Heart left ventricle (tissue), 16 donors: ENCODE measurements at places on chromosomes 3 and 15.

DNA sequence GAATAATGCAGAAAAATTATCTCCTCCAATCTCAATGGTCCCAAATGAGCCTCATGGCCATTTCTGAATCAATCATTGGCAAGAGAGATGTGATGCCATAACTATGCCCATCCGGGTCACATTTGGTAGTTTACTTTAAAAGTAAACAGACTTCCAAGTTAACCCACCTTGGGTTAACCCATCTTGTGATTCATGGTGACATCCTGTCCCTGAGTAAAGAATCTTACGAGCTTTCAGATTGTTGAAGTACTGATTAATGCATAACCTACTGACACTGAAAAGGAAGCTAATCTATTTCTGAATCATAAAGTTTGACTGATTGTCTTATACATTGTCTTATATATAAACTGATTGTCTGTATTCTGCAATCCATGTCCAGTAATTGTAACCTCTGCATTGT, 467.2 kb upstream of the AGTR1 start:
- no peak for DNase-seq

GRCh38 chr15:80328496-80328895, 75.7 kb upstream of the ARNT2 start:
- DNase-seq = no peak

- DNase-seq = no peak
Observed at GRCh38 chr3:36796881-36797280, 32.5 kb upstream of the DCLK3 start.

DNA sequence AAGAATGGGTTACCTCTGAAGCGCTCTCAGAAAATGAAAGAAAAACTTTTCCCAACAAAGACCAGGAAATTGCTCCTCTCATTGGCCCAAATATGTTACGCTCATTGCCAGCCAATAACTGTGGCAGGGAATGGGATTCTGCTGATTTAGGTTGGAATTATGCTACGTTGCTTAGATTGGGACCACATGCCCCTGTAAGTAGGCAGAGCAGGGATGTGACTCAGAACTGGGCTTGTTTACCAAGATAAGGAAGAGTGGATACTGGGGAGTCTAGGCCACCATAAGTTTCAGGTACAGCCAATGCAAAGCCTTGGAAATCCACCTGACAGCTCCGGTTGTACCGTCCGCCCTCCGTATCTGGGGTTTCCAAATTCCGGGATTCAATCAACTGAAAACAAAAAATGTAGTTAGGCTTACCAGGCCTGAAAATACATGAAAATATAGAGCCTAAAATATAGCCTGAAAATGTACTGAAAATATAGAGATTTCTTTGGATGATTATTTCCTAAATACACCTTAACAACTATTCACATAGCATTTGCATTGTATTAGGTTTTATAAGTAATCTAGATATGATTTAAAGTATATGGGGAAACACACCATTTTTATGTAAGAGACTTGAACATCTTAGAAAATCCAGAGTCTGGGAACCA, 1.5 kb upstream of the TCF12 start:
- DNase-seq = no peak
